ENCODE measurements at places on chromosomes 12 and 14.

- DNase-seq: no peak
These were observed at the start of gene CD163L1 for GRCh38 chr12:7444076-7444475. CD163L1 (minus strand) TSS chr12:7444153; CDS start chr12:7444127, 26 bp downstream.

GRCh38 chr14:23058654-23059504, 1.6 kb upstream of the CDH24 start:
- DNase-seq: no peak

DNA sequence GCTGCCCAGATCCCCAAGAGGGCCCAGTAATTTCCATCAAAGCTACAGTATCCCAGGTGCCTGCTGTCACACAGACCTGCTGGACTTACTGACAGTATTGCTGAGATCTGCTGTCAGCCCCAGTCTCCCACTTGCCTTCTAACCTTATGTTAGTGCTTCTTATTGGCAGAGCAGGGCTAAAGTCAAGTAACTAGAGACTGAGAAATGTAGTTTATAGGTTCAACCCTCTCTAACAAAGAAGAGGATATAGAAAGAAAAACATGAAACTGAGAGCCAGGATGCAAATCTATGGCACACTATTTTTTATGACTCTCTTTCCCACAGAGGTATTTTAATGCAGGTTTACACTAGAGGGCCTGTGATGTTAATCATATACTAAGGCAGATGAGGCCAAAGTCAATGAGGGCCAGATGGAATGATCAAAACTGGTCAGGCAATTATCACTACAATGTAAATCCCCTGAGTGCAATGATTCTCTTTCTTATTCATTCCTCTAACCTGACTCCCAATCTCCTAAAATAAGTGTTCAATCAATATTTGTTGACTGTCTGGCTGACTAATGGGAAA, 781.9 kb downstream of the VRK1 start:
- DNase-seq: no peak

GRCh38 chr12:28794786-28795185, 354.3 kb upstream of the FAR2 start:
- no peak for DNase-seq

DNA sequence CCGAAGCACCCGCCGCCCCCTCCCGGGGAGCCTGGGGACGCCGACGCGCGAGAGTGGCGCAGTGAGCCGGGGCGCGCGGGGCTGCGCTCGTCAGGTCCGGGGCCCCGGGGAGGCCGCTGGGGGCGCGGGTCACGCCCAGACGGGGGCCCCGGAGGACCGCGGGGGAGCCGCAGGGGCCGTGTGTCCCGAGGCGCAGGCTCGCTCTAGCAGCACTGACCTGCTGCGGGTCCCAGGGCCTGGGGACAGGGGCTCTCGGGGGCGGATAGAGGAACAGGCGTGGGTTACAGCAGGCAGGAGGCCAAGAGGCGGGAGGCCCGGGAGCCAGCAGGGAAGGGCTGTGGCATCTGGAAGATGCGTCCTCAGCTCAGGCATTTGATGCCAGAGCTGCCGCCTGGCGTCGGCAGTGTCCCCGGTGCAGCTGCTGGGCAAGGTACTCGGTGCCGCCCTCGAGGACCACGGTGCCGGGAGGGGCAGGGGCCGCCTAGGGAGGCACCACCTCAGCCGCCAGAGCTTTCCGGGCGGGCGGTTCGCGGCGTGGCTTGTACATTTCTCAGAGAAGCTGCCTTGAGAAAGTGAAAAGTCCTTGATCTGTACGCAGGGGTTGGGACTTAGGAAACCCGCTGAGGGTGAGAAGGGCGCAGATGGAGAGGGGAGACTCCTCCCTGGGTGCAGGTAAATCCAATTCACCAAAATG, 1.2 kb downstream of the WNT5B start:
- no peak for DNase-seq

Measured in NCI-H1436 treated with DMSO at 0.1 percent for 48 hours (cell line).